ENCODE measurements at places on chromosomes 2 and 18.

- H3K4me1 ChIP-seq, result peaks cover 2% of the 10 kb centered on the region
- H3K27ac ChIP-seq, result no peak overlapping the region
- H3K27me3 ChIP-seq, result no peaks in the 10 kb centered on the region
- no peak for DNase-seq
- H3K36me3 ChIP-seq, result peaks cover 4% of the 10 kb centered on the region
Observed at GRCh38 chr2:7077660-7078267, 160.6 kb downstream of the RNF144A start.

DNA sequence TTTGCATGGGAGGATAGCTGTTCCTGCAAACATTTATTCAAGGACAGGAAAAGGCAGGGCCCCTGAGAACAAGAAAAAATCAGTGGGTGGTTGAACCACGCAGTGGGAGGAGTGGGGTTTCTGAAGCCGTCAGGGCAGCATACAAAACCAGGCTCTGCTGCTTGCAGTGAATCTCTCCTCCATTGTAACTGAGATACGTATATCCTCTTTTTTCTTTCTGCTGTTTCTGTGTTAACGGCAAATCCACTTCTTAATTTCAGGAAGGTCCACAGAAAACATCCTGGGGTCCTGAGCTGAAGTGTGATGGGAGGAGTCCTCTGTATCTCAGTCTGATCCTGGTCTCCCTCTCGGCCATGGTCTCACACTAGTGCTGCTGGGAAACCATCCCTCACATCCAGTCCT is 27.2 kb upstream of the KCNF1 start:
- DNase-seq, result no peak
- no peaks in the 10 kb centered on the region for H3K4me1 ChIP-seq
- peak overlapping the region; percentile 86 for H3K27ac ChIP-seq
- H3K36me3 ChIP-seq, result no peaks in the 10 kb centered on the region
- peaks cover 5% of the 10 kb centered on the region for H3K27me3 ChIP-seq

DNA sequence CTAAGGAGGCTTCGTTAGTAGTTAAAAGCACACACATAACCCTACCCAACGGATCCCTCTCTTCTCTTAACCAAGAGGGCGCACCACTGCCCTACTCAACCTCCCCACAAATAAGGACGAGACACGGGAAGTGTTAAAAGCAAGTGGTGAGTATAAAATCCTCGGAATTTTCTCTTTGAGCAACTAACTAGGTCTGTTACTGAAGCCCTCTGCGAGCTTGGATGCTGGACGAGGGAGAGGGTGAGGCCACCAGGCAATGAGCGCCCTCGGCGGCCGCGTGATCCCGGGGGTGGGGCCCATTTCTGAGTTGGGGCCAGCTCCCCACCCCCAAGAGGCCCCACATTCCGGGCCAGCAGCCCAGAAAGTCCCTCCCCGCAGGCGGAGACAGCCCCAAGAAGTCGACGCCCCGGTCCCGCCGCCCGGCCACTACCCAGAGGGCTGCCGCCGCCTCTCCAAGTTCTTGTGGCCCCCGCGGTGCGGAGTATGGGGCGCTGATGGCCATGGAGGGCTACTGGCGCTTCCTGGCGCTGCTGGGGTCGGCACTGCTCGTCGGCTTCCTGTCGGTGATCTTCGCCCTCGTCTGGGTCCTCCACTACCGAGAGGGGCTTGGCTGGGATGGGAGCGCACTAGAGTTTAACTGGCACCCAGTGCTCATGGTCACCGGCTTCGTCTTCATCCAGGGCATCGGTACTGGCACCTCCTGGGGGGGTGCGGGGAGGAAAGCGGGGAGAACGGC is at the start of gene CYBRD1:
Gene CYBRD1 (plus strand): TSS at position 423 of the 736 bp plus-strand sequence. CDS start 72 bp downstream, at position 495.
- H3K4me1 ChIP-seq, result peaks cover 4% of the 10 kb centered on the region
- H3K4me3 ChIP-seq, result peak within 1 kb of the TSS; percentile 83
- peaks cover 27% of the 10 kb centered on the region for H3K27me3 ChIP-seq
- H3K27ac ChIP-seq, result no peak within 1 kb of the TSS
- no peaks in the 10 kb centered on the region for H3K36me3 ChIP-seq
- no peak for DNase-seq

GRCh38 chr2:88095022-88095421 is 27.4 kb downstream of the SMYD1 start:
- DNase-seq, result no peak
- no peak overlapping the region for H3K4me3 ChIP-seq
- no peaks in the 10 kb centered on the region for H3K36me3 ChIP-seq
- no peaks in the 10 kb centered on the region for H3K27me3 ChIP-seq

DNA sequence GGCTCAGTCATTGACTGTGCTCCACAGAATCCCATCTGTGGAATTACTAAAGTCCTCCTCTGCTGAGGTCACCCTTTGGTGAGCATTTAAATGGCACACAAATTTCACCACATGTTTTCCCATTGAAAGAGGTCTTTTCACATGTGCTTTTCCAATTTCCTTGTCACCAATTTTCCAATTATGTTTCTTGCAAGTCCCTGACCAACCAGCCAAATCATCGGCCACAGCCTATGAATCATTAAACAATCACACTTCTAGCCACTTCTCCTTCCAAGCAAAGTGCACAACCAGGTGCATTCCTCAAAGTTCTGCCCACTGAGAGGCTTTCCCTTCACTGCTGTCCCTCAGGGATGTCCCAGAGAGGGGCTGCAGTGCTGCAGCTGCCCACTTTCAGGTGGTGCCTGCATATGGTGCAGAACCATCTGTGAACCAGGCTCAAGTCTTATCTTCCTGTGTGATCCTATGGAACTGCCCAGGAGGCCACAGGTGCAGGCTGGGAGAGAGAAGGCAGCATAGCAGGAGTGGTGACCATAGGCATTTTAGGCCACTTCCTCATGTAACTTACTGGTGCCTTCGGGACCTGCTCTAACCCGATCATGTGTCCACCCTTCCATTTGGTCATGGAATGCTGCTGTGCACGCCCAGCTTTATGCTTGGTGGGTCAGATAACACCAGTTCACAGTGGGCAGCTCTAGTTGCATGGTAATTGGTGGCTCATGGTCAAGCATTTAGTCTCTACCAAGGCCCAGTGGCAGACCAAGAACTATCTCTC is 153.0 kb downstream of the SEPTIN10 start:
- H3K27me3 ChIP-seq, result no peaks in the 10 kb centered on the region
- peaks cover 1% of the 10 kb centered on the region for H3K4me1 ChIP-seq
- DNase-seq, result no peak
- peaks cover 12% of the 10 kb centered on the region for H3K36me3 ChIP-seq

DNA sequence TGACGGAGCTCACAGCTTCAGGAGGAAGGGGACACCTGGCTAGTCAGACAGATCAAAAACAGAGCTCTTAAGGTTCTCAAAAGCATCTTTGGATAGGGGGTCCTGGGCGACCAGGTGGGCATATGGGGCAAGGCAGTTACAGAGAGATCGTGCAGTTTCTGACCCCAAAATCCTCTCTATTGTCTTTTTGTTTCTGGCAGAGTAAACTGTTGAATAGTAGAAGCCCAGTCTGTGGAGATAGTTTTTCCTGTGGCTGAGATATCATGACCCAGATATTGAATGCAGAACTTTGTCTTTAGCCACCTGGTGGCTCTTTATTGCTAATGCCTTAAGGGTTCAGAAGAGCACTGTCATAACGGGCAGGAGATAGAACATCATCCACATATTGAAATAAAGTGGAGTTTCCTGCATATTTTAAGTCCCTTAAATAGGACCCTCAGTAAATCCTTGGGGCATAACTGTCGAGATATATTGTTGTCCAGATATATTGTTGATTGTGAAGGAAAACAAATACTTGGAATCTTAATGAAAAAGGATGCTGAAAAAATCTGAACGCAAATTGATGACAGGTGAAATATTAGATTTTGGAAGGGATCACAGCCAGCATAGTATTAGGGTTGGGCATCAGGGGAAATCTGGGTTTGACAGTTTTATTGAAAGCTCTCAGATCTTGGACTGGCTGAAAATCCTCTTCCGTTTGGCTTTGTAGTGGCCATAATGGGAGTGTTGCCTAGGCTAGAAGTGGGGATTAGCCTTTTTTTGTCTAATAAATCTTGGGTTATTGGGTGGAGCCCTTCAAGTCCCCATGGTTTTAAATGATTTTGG is 14.1 kb upstream of the ZDBF2 start:
- H3K4me1 ChIP-seq, result peaks cover 4% of the 10 kb centered on the region
- no peak for DNase-seq
- H3K4me3 ChIP-seq, result no peak overlapping the region
- H3K27me3 ChIP-seq, result peaks cover 78% of the 10 kb centered on the region
- peaks cover 9% of the 10 kb centered on the region for H3K36me3 ChIP-seq
- no peak overlapping the region for H3K27ac ChIP-seq

Measured in naive thymus-derived CD8-positive, alpha-beta T cell (primary cell).